ENCODE measurements at places on chromosomes 4 and X.

GRCh38 chr4:156962528-156962974 lies 9.0 kb downstream of the PDGFC start:
- DNase-seq = no peak

GRCh38 chr4:52904421-52904820 lies 42.3 kb downstream of the RASL11B start:
- DNase-seq = no peak

- DNase-seq = no peak
Observed at GRCh38 chr4:98568941-98569663, 89.3 kb downstream of the TSPAN5 start.

GRCh38 chr4:53601251-53601764 lies 10.0 kb upstream of the LNX1 start:
- DNase-seq = no peak

- DNase-seq = no peak
Observed at GRCh38 chr4:141388481-141388880, 167.8 kb downstream of the ZNF330 start.

DNA sequence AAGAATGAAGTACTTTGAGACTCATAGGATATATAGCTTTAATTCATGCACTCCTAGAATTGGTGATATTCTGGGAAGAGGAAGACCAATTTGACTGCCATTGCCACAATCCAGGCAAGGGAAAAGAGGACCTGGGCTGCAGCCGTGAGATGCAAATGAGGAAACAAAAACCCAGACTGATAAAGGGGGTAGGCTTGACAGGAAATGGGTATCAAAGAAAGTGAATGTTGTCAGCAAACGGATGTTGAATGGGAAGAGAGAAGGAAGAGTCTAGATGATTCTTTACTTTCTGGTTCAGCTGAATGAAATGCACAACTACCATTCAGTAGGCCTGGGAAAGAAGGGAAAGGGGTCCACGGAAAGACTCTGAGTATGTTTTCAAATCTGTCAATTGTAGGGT lies 17.1 kb upstream of the ARHGEF6 start:
- DNase-seq = no peak

DNA sequence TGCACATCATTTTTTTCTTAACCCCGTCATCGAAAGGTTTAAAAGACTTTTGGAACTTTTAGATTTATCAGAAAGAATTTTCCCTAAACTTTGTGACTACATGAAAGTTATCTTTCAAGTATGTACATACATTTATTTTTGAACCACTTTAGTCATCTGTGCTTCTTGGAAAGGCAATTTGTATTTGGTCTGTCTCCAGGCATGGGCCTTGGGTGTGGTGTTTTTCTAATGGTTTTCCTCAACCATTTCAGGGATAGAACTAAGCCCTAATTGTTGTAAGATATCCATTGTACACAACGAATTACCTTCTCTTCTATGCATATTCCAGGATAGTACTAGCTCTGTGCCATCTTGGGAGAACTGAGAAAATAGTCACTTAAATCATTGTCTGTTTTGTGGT lies 191.5 kb upstream of the RPL34 start:
- no peak for DNase-seq

Data from neuronal stem cell (in vitro differentiated cells).